SJSA1 (cell line): ENCODE measurements at places on chromosomes 1 and 21. TPM values are rescaled to one million over a fixed set of nuclear protein-coding genes. Genes with fewer than 3 reads are reported as not detected.
A peak's percentile ranks its signal among the peaks of the same experiment; 100 is the strongest.

DNA sequence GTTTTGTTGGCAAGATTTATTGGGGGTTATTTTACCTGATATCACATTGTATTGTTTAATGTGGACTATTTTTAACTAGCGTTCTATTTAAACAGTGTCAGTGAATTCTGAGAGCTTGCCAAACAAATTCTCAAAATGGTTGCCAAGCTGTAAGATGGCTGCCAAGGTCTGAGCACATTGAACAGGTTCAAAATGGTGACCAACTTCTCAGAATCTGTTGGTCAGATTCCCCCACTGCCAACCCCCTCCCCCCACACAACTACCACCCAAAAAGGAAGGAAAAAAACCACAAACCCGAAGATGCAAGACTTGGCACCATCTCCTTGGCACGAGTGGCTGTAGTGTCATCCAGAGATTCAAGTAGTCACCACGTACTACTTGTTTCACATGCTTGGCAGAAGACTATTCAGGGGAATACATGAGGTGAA lies 159.1 kb downstream of the NFIA start:
- H3K36me3 ChIP-seq: no peaks in the 10 kb centered on the region
- no peak overlapping the region for H3K4me3 ChIP-seq
- no peak overlapping the region for H3K27ac ChIP-seq
- H3K27me3 ChIP-seq: no peaks in the 10 kb centered on the region
- no peak for DNase-seq

- H3K27ac ChIP-seq: no peak overlapping the region
- no peak overlapping the region for H3K4me3 ChIP-seq
- no peak for DNase-seq
Observed at GRCh38 chr1:245108246-245108645, 46.5 kb upstream of the KIF26B start.

The RIMKLA gene
- total RNA-seq: under 0.01 TPM in 1 of 2 replicates, not detected in the other

DNA sequence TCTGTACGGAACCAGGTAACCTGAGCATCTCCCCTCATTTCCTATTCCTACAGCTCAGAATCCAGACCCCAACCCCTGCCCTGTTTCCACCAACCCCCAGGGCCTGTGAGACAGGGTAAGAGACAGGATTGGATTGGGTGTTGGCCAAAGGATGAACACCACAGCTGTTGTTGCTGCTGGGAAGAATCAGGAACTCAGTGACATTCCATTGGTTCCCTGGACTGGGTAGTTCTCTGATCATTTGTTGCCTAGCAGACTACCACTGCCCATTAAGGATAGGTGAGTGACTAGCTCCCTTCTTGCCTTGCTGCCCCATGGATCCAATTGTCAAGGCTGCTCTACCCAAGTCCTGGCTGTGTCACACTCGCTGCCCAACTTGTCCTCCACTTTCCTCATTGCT lies 10.0 kb downstream of the NCSTN start:
- no peaks in the 10 kb centered on the region for H3K4me1 ChIP-seq
- no peak overlapping the region for H3K4me3 ChIP-seq
- H3K27me3 ChIP-seq: no peaks in the 10 kb centered on the region
- H3K27ac ChIP-seq: no peak overlapping the region
- no peak for DNase-seq

The CRYAA gene
- not detected in 2 replicates for total RNA-seq

The ZNF683 gene
- total RNA-seq: not detected in 2 replicates

DNA sequence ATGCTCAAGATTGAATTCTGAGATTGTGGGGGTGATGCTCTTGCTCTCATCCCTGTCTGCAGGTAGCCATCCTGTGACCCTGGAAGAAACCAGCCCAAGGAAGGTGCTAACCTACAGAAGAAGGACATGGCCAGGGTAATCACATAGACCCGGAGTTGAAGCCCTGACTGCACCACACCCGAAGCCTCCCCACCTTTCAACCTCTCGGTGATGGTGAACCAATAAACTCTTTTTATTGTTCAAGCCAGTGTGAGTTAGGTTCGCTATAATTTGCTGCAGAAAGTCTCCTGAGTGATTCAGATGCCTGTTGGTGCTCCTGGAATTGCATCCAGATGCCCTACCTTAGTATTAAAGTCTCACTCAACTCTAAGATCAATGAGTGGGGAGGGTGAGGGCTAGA lies 163.6 kb downstream of the PLPP3 start:
- no peaks in the 10 kb centered on the region for H3K27me3 ChIP-seq
- H3K4me1 ChIP-seq: peaks cover 17% of the 10 kb centered on the region
- H3K4me3 ChIP-seq: no peak overlapping the region

DNA sequence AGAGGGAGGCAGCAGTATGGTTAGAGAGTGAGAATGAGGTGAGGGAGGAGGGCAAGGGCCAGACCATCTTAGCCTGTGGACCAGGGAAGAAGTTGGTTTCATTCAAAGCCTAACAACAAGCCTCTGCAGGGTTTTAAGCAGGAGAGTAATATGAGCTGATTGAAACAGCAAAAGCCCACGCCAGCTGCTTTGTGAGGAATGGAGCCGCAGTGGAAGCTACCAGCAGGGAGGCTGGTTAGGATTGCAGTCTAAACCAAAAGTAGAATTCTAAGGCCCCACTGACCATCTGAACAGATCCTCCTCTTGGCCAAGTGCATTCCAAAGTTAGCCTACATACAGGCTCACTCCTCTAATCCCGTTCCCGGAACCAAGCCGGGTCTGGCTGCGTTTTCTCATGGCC lies 44.8 kb downstream of the OLFML3 start:
- no peaks in the 10 kb centered on the region for H3K36me3 ChIP-seq
- no peak overlapping the region for H3K27ac ChIP-seq
- no peaks in the 10 kb centered on the region for H3K4me1 ChIP-seq
- no peaks in the 10 kb centered on the region for H3K27me3 ChIP-seq
- H3K4me3 ChIP-seq: no peak overlapping the region

DNA sequence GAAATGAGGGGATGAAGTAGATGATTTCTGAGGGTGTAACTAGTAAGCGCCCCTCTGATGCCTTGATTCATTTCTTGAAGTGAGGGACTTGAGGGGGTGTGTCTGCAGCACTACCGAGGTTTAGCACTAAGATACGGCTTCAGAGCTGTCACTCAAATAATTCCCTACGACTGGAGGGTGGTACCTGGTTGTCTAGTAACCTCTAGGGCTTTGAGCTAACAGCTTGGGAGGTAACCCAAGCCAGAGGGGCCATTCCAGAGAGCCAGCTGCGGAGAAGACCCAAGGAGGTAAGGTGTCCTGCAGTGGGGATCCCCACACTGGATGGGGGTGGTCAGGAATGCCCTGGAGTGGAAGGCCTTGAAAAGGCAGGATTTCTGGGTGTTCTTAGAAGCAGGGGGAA lies at the start of gene TTC24:
Gene TTC24 (plus strand): TSS at position 252 of the 400 bp plus-strand sequence. CDS start 1,642 bp downstream, outside the sequence.
- no peak for DNase-seq
- H3K36me3 ChIP-seq: no peaks in the 10 kb centered on the region
- no peak within 1 kb of the TSS for H3K4me3 ChIP-seq

DNA sequence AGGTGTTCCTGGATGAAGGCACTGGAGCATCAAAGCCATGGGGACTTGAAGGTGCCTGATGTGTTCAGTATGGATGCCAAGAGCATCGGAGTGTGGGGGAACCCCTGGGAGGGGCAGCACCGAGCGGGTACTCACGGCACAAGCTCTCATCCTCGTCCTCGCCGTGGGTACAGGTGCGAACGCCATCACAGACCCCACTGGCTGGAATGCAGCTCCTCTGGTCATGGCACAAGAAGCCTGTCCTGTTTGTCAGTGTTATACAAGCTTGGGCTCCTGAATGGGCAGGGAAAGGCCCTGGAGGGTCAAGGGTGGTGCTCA lies 6.0 kb downstream of the LDLRAD1 start:
- no peak overlapping the region for H3K4me3 ChIP-seq
- H3K27me3 ChIP-seq: peaks cover 6% of the 10 kb centered on the region; the same call in 1 of the 2 replicates
- DNase-seq: no peak
- peaks cover 9% of the 10 kb centered on the region for H3K4me1 ChIP-seq

- H3K36me3 ChIP-seq: peaks cover 14% of the 10 kb centered on the region
- no peak overlapping the region for H3K27ac ChIP-seq
- no peak for DNase-seq
- no peak overlapping the region for H3K4me3 ChIP-seq
- no peaks in the 10 kb centered on the region; the same call in 1 of the 2 replicates for H3K27me3 ChIP-seq
Observed at GRCh38 chr1:154575147-154575927, 7.8 kb downstream of the CHRNB2 start.

The ZSWIM5 gene
- total RNA-seq: 0.03 TPM in 1 of 2 replicates, not detected in the other

The ANGPTL7 gene
- not detected in 2 replicates for total RNA-seq

DNA sequence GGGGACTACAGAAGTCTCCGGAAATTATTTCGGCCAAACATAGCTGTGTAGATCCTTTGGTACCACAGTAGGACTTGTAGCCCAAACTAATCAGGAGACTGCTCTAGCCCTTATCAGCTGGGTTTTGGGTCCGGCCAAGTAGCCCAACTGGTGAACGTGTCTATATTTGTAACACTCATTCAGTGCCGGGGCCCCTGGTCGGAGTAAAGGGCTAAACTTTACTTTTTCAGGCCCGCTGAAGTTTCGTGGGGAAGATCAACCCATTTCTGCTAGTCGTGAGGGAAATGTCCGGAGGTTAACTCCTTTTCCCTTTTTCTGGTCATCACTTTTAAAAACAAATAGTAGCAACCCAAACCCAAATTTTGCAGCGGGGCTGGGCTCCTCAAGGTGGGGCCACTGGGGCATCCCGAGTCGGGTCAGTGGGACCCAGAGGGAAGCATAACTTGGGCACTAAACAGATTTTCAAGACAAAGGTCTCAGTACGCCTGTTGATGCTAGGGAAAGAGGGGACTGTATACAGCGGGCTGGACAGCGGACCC lies 1.7 kb downstream of the LHX9 start:
- no peak overlapping the region for H3K27ac ChIP-seq
- H3K27me3 ChIP-seq: 0 out of 2 replicates have a peak, but pooled peaks cover 2% of the 10 kb centered on the region
- peaks cover 22% of the 10 kb centered on the region for H3K4me1 ChIP-seq
- H3K4me3 ChIP-seq: no peak overlapping the region
- no peak for DNase-seq
- H3K36me3 ChIP-seq: no peaks in the 10 kb centered on the region

DNA sequence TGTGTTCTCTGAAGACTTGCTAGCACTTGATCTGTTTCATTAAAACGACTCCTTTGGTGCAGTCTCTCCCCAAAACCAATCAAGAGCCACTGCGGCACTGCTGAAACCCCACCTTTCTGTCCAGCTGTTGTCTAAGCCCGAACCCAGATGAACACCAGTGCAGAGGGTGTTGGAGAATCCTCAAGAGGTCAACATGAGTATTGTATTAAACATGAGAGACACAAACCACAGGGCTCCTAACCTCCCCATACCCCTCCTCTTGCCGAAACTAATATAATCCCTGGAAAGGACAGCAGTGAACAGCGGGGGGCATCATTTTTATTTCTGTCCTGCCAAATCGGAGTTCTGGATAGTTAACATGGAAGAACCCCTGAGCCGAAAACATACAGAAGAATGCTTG lies 333.9 kb downstream of the CAMTA1 start:
- DNase-seq: no peak

GRCh38 chr1:226964611-226965486 lies 24.8 kb downstream of the COQ8A start:
- DNase-seq: no peak
- no peaks in the 10 kb centered on the region for H3K27me3 ChIP-seq
- no peak overlapping the region for H3K27ac ChIP-seq
- no peaks in the 10 kb centered on the region for H3K36me3 ChIP-seq

DNA sequence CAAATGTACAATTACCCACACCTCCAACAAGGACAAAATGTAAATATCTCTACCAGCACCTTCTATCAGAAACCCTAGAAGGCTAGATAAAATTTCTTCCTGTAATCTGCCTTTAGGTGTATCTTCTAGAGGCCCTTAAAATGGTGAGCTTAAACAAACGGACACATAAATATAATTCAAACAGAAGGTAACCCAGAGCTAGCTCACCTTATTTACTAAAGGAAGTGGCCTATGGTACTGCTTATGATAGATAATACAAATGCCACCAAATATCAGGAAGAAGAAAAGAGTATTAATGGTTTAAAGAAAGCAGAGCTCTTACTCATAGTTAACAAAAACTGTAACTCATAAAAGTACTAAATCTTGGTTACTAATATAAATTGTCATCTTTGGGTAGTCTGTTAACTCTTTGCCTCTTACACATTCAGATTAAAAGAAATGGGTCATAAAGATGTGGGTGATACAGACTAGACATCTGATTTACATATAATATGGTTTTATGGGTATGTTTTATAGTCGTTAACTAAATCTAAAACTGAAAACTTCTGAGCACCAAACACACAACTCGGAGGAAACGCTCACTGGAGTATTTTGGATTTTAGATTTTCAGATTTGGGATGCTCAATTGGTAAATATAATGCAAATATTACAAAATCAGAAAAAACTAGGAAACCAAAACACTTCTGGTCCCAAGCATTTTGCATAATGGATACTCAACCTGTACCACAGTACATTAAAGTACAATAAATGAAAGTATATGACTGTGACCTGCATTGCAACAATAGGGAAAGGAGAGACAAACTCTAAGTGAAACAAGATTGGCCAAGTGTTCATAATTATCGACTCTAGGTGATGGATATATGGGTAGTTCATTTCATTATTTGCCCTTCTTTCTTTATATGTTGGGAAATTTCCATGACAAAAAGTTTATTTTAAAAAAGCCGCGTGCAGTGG lies 23.2 kb downstream of the TRIT1 start:
- H3K4me1 ChIP-seq: no peaks in the 10 kb centered on the region
- H3K36me3 ChIP-seq: peaks cover 18% of the 10 kb centered on the region
- no peaks in the 10 kb centered on the region for H3K27me3 ChIP-seq
- H3K4me3 ChIP-seq: no peak overlapping the region
- no peak for DNase-seq

The CTNNBIP1 gene
- 28.7 and 37.6 TPM in 2 replicates for total RNA-seq

- H3K27me3 ChIP-seq: no peaks in the 10 kb centered on the region
- H3K27ac ChIP-seq: peak overlapping the region; percentile 64
- peak; percentile 38 for DNase-seq
Observed at GRCh38 chr1:111620441-111620971, 917 bp downstream of the RAP1A start.

DNA sequence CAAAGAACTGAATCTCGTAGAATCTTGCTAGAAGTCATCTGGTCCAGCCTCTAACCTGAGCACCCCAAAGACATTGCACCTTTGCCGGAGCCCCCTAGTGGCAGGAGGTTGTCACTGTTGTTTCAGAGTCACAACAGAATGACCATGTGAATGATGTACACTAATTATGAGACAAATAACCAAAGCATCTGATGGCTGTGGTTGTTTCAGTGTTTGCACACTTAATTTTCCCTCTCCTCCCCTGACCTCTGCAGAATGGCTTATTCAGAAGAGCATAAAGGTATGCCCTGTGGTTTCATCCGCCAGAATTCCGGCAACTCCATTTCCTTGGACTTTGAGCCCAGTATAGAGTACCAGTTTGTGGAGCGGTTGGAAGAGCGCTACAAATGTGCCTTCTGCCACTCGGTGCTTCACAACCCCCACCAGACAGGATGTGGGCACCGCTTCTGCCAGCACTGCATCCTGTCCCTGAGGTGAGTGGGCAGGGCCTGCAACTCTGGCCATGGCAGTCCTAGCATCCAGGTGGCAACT lies 26.4 kb downstream of the TRAF5 start:
- no peaks in the 10 kb centered on the region for H3K4me1 ChIP-seq
- DNase-seq: no peak
- H3K27me3 ChIP-seq: no peaks in the 10 kb centered on the region
- H3K27ac ChIP-seq: no peak overlapping the region
